Right renal pelvis (tissue), 4 donors: ENCODE measurements at places on chromosomes 3 and 15.

- no peak for DNase-seq
Measured at GRCh38 chr3:172256101-172256734, 192.0 kb downstream of the GHSR start.

GRCh38 chr3:2921903-2922302 is 188.3 kb downstream of the IL5RA start:
- DNase-seq = no peak

- no peak for DNase-seq
Measured at GRCh38 chr15:76460871-76461270, 124.3 kb downstream of the ISL2 start.

- DNase-seq = no peak
Measured at GRCh38 chr15:58527573-58528187, 95.9 kb downstream of the LIPC start.

DNA sequence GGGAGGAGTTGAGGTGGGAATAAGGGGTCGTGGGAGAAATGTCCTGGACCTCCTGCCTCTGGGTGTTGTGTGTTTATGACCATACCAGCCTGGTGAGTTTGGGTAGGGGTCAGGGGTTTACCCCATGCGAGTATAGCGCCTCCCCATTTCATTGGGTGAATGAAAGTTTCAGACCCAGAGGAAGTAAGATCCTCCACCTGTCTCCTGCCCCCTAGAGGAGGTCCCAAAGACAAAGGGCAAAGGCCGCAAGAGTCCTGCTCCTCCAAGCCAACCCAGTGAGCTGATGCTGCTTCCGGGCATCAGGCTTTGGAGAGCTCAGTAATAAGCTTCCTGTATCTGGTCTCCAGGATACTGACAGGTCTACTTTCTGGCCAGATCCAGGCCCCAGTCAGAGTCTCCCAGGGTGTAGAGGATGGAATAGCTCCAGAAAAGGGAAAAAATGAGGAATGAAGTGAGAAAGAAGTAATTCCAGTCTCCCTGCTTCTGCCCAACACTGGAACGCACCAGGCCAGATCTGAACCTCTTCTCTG is 6.4 kb upstream of the TBC1D21 start:
- DNase-seq = no peak

DNA sequence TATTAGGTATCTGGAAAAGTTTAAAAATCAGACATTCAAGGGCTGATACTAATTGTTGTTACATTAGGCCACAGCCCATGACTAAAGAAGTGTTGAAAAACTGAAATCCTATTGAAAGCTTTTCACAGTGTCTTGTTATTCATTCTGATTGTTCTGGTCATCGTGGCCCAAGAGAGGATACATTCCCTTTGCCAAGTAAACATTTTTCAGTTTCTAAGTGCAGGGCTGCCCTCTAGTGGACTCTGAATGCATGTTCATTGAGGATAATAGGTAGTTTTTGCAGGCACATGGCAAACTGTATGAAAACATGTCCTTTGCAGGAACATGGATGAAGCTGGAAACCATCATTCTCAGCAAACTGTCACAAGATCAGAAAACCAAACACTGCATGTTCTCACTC is 181.1 kb downstream of the MYRIP start:
- DNase-seq = no peak

- no peak for DNase-seq
Measured at GRCh38 chr3:178507507-178508442, 28.5 kb upstream of the KCNMB2 start.

- no peak for DNase-seq
Measured at GRCh38 chr3:121324320-121324719, 221.5 kb downstream of the POLQ start.

DNA sequence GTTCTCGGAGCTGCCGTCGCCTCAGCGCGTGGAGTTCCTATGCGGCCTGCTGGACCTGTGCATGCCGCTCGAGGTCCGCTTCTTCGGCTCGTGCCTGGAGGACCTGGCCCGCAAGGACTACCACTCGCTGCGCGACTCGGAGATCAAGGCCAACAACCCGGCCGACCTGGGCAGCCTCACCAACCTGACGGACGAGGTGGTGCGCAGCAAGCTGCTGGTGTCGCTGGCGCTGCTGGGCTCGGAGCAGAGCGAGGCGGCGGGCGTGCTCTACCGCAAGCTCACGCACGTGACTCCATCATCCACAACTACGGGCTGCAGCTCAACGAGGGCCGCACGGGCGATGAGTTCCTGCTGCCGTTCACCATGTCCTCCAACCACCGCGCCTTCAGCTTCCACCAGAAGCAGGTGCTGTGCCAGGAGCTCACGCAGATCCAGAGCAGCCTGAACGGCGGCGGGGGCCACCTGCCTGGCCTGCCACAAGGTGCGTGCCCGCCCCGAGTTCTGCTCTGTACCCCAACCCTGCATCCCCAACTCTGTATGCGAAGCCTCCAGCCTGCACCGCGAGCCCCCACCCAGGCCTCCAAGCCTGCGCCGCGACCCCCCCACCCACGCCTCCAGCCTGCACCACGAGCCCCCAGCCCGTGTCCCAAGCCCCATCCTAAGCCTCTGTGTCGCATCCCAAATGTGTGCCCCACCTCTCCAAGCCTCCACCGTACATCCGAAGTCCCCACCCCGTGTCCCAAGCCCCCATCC is 178.2 kb downstream of the OR4M2 start:
- DNase-seq = no peak

GRCh38 chr15:85756411-85757072 is 38.2 kb downstream of the KLHL25 start:
- DNase-seq = no peak

DNA sequence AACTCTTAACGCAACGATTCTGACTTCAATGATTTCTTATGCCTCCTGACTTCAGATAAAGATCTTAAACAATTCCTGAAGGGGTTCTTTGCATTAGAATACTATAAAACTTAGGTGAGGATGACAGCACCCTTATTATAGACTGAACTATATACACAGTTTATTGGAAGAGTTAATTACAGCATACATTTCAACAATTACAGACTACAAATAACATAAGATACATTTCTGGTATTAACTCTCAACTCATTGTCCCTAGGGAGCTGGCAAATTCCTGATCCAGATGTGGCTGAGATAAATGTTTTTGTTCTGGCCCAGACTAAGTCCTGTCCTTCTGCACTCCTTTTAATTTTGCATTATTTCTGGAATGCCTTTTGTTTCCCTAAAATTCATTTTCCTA is 155.5 kb upstream of the TMC3 start:
- DNase-seq = no peak

DNA sequence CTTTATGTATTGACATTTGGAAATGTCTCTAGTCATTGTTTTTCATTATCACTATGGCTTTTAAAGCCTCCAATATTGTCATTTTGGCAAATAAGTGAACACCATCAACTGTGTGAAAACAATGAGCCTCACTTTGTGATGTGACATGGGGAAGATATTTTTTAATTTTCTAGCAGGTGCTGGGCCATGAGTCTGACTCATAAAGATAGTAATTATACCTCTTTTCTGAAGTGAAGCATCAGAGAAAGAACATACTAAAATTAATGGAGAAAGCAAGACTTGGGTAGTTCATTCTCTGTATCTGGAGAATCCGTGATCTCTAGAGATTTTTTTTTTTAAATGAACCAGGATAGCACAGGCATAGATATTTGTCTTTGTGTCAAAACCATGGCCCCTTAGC is 100.8 kb downstream of the CCNL1 start:
- DNase-seq = no peak

GRCh38 chr15:68580883-68581155 is 2.0 kb downstream of the CORO2B start:
- no peak for DNase-seq

GRCh38 chr3:117660941-117661817 is 951.6 kb downstream of the TUSC7 start:
- no peak for DNase-seq

DNA sequence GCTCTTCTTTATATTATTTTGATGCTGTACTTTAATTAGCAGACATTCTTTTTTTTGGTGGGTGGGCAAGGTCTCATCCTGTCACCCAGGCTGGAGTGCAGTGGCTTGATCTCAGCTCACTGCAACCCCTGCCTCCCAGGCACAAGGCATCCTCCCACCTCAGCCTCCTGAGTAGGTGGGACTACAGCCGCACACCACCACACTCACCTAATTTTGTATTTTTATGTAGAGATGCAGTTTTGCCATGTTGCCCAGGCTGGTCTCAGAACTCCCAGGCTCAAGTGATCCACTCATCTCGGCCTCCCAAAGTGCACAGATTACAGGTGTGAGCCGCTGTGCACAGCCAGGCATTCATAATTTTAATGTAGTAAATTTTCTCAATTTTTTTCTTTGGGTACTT is 608.1 kb downstream of the ZNF385D start:
- no peak for DNase-seq

- DNase-seq = no peak
Measured at GRCh38 chr3:9205345-9206143, 43.9 kb downstream of the SRGAP3 start.
